ENCODE measurements at places on chromosomes 4 and X. TPM values are rescaled to one million over a fixed set of nuclear protein-coding genes. Genes with fewer than 3 reads are reported as not detected.

GPC4 gene
- 1.8 TPM for polyA plus RNA-seq

NSUN7 gene
- 0.87 TPM for polyA plus RNA-seq

RNF175 gene
- polyA plus RNA-seq = 0.48 TPM

DNA sequence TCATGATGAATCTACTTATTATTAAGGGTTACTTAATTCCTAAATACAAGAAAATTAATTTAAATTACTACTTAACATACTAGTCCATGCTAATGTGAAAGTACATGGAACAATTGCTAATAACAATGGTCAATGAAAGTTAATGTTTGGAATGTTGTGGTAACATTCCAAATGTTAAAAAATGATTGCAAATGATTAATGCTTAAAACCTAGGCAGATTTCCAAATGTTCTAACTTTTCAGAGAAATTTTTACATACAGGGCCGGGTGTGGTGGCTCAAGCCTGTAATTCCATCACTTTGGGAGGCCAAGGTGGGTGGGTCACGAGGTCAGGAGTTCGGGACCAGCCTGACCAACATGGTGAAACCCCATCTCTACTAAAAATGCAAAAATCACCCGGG is 1851.3 kb upstream of the PCDH7 start:
- no peak for DNase-seq

DNA sequence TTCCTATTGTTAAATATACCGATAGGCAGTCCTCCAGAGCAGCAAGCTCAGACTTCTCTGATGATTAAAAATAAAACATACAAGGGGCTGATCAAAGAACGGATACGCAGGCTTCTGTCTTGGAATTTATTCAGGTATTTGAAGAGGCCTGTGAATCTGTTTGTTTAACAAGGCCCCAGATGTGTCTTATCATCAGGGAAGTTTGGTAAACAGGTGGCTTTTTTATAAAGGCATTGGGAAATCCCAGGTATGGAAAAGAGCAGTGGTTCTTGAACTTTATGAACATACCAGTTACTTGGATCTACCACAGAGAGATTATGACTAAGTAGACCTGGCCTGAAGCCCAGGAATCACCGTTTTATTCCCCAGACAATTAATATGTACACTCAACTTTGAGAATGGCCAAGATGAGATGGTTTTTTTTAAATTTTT is 47.9 kb downstream of the SOWAHB start:
- DNase-seq = no peak

DNA sequence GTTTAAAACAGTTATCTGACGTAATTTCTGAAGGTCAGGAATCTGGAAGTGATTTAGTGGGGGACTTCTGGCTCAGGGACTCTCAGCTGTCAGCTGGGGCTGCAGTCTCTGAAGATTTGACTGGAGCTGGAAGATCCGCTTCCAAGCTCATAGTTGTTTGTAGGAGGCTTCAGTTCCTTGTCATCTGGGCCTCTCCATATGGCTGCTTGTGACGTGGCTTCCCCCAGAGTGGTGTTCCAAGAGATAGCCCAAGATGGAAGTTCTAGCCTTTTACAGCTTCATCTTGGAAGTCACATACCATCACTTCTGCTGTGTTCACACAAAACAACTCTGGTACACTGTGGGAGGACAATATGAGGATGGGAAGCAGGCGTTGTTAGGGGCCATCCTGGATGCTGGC is 2.1 kb downstream of the MPC1L start:
- no peak for DNase-seq

GRCh38 chrX:106898462-106898861 is 4.7 kb downstream of the RIPPLY1 start:
- DNase-seq = no peak

DNA sequence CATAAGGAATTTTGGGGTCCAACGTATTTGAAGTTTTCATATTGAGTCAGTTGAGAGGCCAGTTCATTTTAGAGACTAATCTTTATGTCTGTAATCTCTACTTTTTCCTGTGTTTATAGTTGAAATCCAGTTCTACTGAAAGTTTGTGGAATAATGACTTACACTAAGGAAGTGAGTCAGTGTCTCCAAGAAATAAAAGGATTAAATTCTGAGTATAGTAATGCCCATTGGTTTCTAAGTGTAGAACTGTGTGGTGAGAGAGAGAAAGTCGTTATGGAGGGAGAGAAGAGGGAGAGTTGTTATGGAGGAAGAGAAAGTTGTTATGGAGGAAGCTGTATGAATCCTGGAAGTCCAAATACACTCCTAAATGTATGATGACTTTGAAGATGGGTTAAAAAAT is 264.6 kb upstream of the HAND2 start:
- DNase-seq = no peak

Measured in spleen (tissue), 13 donors.